ENCODE measurements at places on chromosomes 7 and 10.

- DNase-seq = no peak
Measured at GRCh38 chr10:5497289-5497688, 2.1 kb downstream of the CALML5 start.

GRCh38 chr10:103060575-103060974, 132.5 kb downstream of the NT5C2 start:
- no peak for DNase-seq

DNA sequence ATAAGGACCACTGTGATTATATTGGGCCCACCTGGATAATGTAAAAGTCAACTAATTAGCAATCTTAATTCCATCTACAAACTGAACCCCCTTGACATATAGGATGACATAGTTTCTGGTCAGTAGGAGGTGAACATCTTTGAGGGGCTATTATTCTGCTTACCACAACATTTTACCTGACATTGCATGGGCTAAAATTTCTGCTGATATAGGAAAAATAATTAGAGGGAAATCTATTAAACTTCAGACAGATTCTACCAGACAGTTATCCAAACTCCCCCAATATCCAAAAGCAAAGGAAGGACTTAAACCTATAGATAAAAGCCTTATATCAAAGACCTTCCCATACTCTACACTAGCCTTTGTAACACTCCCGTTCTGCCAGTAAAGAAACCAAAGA, 443.6 kb downstream of the GRM8 start:
- no peak for DNase-seq

DNA sequence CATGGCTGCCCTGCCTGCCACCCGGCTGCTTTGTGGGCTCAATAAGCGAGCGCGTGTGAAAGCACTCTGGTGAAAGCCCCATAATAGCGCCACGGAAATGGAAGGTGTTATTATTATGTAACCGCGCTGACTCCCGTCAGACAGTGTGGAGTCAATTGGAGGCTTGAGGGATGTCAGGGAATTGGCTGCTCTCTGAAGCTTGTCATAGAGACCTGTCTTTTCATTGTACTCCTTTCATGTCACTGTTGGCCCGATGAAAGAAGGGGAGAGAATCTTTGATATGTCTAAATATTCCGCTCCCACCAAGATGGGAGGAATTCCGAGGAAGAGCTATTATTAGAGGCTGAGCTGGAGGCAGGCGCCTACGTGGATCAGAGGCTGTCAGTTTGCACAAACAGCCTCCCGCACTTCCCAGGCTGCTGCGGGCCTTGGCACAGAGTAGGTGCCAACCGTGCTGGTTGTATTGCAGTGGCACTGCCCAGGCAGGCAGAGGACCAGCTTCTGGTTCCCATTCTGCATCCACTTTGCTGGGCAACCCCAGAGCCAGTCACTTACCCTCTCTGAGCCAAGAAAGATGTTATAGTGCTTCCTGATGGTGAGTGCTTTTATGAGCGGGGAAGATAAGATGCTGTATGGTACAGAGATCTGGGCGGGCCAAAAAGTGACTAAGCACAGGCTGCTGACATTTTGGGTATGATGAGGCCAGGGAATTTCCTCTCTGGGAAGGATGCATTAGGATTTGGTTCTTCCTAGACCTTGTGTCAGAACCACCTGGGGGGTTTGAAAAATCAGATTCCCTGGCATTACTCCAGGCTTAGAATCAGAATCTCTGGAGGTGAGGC, 151.4 kb downstream of the RPS24 start:
- no peak for DNase-seq

- DNase-seq = no peak
Measured at GRCh38 chr7:45366475-45366874, 207.7 kb upstream of the ADCY1 start.

GRCh38 chr10:87712913-87713616, 53.4 kb downstream of the PAPSS2 start:
- no peak for DNase-seq

DNA sequence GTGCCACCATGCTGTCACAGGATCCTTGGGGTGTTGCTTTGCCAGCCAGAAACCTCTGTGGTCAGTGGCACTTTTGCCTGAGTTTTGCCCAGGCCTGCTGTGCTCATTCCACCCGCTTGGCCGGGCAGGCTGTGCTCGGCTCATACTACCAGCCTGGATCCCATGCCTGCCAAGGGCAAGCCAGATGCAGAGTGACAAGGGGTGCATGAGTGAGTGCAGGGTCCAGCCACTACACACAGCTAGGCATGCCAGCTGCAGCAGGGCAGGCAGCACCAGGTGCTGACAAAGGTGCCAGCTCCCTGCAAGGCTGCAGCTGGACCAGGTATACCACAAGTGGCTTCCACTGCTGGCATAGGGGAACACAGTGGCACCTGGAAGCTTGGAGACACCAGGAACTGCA, 28.6 kb downstream of the C10orf67 start:
- no peak for DNase-seq

- no peak for DNase-seq
Measured at GRCh38 chr7:136957391-136957790, 88.9 kb downstream of the CHRM2 start.

- no peak for DNase-seq
Measured at GRCh38 chr7:140972344-140972743, 42.4 kb downstream of the MRPS33 start.

GRCh38 chr7:36262309-36263094, 109.4 kb downstream of the EEPD1 start:
- peak; percentile 58 for DNase-seq

GRCh38 chr7:129958643-129959470, 6.1 kb upstream of the UBE2H start:
- DNase-seq = peak; percentile 72

DNA sequence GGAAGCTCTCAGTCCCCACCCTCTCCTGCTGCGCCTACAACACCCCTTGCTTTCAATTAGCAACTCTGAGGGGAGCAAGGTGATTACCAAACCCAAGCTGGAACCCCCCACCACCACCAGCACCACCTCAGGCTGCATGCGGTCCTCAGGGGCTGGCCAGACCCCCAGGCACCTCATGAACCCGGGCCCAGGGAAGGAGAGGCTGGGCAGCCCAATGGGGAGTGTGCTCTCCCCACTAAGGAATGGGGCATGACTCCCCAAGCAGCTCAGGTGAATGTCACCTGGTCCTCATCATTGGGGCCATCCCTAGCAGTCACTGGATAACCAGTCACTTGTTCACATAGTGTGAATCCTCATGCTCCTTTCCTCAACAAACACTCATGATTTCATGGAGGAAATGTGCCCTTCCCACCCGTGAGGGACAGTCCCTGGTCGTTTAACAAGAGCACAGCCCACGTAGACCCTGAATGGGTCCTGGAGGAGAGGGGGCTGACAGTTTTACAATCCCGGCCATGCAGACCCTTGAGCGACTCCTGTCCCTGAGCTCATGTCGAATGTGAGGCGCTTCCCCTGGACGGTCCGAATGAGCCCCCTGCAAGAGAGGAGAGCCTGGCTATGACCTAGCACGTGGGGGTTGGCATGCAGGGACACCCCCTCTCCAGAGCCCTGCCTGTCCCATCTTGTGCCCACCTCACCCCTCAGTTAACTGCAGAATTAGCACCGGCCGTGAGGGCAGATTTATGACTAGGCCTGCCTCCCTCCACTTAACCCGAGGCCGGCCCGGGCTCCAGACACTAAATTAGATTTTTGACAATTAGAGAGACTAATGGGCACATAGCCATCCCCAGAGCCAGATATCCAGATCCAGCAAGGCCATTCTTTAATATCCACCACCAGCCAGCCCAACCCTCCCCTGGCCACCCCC, 29.1 kb downstream of the POLL start:
- DNase-seq = no peak

DNA sequence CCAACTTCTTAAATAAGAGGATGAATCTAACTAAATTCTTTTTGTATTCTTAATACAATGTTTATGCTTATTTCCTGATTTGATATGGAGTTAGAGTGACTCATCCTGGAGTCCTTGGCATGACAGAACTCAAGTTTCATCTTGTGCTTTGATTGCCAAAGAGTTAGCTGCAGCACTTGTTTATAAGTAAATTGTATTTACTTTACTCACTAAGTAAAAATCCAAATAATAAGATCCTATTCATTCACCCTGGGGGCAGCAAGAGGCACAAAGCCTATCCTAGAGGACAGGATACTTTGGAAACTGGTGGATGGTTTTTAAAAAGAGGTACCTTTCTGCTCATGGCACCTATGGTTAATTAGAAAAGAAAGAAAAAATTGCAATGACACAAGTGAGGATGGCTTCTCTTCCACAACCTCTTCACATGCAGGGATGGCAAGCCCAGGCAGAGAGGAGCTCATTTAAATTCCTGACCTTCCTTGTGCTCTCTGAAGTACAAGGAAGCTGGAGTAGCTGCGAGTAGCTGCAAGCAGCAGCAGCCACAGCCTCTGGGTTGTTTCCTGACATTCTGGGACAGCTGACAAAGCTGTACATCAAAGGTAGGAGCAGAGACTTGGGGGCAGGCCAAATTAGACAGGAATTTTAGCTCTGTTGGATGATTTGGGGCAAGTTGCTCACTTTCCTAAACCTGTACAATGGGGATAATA, 28.5 kb upstream of the CROT start:
- peak; percentile 24 for DNase-seq

DNA sequence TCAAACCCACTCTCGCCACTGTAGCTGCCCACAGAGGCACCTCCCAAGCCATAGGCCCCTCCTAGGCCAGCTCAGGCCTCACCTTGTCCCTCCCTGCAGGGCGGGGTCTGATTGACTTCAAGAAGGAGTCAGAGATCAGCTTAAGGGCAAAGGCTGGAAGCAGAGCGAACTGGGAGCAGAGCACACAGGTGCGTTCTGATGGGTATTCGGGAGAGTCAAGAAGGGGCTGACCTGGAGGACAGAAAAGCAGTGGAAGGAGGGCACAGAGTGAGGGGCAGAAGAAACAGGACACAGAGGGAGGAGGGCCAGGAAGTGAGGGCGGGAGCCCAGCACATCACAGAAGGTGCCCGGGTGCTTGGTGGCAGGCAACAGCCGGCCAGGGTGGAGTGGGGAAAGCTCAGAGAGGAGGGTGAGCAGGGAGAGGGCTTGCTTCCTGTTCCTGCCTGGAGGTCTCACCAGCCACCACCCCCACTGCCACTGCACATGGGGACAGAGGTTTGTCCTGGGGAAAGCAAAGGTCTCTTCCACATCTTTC, at the start of gene AOC1:
Gene AOC1 (plus strand): TSS at position 147 of the 535 bp plus-strand sequence. CDS start 3,954 bp downstream, outside the sequence.
- DNase-seq = peak; percentile 67

DNA sequence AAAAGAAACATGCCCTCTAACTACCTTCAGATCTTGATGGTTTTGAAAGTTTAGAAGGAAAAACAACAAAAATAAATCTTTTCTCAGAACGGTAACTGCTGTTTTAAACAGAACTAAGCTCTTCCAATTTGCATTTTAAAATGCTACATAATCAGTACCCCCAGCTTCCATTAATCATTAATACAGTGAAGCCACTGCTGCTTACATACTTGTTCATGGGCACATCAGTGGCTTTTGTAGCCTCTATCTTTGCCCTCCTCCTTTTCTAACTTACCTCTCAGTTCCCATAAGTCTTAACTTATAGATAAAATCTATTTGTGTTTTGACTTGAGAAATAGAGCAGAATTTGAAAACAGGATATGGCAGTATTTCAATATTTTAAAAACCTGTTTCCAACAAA, 109.1 kb downstream of the POLL start:
- no peak for DNase-seq

DNA sequence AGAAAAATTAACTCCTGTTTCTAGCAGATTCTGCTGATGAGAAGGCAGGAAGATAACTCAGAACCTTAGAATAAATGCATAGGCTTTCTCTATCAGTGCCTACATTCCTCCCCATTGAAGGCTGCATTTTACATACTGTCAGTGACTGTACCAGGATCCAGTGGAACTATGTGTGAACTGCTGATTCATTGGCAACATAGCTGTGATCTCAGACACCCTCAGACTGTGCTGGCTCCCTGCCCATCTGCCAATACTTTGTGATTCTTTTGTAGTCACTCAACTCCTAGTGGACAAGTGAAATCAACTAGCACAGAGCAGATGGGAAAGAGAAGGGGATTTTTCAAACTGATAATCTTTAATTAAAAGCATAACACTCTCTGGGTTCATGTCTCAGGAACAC, 375.8 kb downstream of the MDFIC start:
- peak; percentile 66 for DNase-seq

GRCh38 chr10:57420881-57421280, 846.8 kb downstream of the IPMK start:
- DNase-seq = no peak

GRCh38 chr7:115097175-115097671, 175.3 kb downstream of the MDFIC start:
- peak; percentile 77 for DNase-seq

DNA sequence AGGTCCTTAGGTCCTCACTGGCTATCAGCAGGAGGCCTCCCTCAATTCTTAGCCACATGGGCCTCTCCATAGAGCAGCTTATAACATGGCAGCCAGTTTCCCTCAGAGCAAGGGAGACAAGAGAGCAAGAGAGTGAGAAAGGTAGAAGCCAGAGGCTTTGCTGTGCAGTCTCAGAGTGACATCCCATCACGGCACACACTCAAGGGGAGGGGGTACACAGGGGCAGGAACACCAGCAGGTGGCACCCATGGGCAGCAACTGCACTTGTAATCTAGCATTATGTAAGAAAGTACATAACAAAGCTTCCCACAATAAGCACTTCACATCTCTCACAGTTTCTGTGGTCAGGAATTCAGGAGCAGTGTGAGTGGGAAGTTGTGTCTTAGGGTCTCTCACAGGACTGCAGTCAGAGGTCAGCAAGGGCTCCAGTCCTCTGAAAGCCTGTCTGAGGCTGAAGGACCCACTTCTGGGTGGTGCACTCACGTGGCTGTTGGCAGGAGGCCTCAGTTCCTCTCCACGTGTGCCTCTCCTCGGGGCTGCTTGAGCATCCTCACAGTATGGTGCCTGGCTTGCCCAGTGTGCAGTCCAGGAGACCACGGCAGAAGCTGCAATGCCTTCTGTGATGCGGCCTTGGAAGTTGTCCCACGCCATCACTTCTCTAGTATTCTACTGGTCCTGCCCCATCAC, 159.4 kb downstream of the OAT start:
- peak; percentile 4 for DNase-seq

DNA sequence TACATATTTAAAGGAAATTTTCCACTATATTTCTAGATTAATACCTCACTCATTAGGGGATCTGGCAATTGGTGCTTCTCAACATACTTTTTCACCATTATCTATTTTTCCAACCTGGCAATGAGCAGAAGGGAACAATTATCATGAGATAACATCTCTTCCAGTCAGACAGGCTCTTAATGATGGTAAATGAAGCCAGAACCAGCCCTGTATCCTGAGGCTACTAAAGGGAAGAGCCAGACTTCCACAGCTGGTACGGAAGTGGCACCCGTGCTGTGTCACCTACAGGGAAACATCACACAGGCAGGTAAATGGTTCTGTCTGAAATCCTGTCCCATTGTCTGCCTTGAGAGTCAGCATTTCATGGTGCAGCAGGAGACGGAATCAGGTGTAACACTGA, 75.9 kb downstream of the ELMO1 start:
- no peak for DNase-seq

Data from HT-29 (cell line).